Spleen (tissue), 13 donors: ENCODE measurements at places on chromosomes 7 and 10.

- DNase-seq, result no peak
Observed at GRCh38 chr10:1462521-1462920, 274.8 kb downstream of the ADARB2 start.

- no peak for DNase-seq
Observed at GRCh38 chr10:112471878-112472487, 25.0 kb downstream of the VTI1A start.

GRCh38 chr7:2287745-2288144 lies 26.5 kb downstream of the SNX8 start:
- DNase-seq, result no peak

DNA sequence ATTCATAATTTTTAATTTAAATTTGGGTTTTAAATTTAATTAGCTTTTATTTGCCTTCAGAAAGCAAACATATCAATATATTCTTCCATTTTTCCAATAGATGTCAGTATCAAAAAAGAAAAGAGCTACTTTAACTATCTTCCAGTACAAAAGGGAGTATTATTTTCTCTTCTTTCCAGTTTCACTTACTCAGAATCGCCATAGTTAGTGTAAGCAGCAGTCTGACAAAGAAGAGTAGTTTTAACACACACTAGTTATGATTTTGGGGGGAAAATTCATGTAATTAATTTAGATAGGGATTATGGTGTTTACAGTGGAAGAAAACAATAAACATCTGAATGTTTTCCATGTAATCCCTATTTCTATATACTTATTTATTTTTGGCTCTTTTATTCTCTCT lies 272.6 kb upstream of the DGKB start:
- DNase-seq, result no peak

- DNase-seq, result no peak
Observed at GRCh38 chr10:25441270-25441669, 266.5 kb downstream of the GPR158 start.

DNA sequence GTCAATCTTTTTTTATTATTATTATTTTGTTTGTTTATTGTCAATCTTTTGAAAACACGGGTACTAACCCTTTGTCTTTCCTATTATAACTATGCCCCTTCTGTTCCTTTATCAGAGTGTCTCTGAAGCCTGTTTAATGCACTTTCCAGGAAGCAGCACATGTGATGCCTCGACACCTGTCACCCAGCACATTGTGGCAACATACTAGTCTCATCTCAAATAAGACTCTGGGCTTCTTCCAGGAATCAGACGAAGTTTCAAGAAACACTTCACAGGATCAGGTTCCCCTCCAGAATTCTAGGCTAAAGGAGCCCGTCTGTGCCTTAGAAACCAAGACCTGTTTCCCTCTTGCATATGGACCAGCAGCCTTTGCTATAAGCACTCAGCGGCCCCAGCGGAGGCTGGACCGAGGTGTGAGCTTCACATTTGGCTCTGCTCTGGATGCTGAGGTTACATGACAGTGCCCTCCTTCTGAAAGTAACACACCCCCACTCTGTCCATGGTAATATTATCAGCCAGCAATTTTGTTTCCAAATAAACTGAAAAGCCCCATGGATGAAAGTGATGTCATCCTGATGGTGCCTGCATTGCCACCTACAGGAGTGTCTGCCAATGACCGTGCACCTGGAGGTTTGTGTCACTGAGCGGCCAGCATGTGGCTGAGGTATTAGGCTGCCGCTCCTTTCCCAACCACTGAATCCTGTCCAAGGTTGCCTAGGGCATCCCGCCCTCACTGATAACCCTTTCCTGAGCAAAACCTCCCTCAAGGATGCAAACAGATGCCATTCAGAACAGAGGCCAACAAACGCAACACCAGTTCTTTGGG lies 38.1 kb downstream of the MKI67 start:
- DNase-seq, result no peak

DNA sequence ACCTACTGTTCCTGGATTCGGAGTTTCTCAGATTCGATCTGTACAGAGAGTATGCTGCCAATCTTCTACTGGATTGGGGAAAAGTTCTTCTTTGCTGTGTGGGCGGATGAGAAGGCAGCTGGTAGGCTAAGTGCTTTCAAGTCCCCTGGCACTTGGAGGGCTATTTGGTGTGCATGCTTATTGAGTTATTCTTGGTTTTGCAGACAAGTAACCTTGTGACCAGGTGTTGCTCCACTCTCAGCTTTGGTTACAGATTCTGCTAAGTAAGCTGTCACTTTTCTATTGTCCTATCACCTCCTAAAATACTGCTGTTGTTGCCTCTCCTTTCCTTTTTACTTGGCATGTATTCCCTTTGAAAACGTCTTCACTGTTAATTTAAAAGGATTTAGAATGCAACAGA lies 1375.1 kb upstream of the LRRTM3 start:
- DNase-seq, result no peak

- DNase-seq, result no peak
Observed at GRCh38 chr10:84587789-84588188, 259.4 kb downstream of the CCSER2 start.

DNA sequence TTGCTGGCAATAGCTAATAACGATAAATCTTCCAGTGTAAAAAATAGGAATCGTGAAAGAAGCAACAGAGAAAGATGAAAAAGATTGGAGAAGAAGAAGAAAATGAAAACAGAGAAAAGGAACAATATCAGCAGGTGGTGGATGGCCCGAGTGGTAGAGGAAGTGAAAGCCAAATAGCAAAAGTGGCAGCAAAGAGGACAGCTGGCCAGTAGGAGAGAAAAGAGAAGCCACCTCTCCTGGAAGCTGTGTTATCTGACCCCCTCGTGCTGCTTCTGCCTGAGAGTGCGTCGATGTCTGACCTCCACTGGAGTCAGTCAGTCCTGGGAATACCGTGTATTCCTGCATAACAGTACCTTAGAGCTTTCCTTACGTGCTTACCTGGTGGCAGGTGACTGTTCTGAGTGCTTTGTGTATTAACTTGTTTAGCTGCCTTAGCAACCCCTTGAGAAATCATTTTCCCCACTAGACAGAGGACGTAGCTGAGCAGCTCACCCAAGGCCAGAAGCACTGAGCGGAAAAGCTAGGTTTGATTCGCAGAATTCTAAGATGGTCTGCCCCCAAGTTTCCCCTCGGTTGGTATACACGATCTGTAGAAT lies 88.3 kb downstream of the CHN2 start:
- DNase-seq, result no peak

DNA sequence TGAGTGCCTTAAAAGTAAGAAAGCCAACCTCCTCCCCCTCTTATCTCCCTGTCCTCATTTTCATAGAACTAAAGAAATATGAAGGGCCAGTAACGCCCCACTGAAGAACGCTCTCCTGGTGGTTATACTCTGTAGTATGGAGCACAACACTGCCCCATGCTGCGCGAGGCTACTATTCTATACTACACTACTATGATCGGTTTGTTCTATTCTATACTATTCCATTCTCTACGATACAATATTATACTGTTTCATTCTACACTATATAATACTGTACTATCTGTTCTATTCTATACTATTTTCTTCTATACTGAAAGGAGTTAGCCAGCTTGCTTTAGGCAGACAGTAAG lies 34.8 kb downstream of the DIP2C start:
- DNase-seq, result no peak

DNA sequence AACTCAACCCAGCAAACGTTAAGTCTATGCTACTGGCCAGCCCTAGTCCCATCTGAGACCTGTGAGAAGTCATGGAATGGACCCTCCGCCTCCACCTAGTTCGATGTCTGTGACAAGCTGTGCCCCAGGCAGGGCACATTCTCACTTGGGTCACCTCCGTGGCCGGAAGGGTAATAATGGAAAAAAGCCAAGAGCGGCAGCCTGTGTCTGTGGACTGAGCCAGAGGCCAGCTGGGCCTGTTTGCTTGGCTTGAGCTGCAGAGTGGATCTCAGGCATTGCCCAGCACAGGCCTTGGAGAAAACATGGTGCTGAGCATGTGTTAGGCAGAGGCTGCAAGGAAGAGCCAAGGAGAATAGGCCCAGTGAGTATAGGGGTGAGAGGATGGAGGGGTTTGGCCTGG lies 97.8 kb downstream of the GALNT17 start:
- DNase-seq, result no peak

DNA sequence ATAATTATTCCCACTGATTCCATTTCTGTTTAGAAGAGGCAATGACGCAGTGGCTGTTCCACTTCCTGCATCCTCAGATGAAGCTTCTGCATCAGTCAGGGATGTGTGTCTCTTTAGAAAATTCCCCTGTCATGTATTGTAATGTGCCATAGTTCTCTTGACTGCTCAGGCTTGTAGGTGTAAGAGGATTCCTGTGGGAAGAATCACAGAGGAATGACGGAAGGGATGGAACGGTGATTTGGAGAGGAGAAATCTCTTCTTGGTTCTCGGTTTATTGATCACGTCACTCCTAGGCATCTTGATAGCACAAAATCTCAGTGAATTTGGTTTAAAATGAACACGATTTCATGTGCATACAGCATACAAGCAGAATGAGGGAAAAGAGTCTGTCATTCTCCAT lies 69.8 kb upstream of the PRKCQ start:
- no peak for DNase-seq

DNA sequence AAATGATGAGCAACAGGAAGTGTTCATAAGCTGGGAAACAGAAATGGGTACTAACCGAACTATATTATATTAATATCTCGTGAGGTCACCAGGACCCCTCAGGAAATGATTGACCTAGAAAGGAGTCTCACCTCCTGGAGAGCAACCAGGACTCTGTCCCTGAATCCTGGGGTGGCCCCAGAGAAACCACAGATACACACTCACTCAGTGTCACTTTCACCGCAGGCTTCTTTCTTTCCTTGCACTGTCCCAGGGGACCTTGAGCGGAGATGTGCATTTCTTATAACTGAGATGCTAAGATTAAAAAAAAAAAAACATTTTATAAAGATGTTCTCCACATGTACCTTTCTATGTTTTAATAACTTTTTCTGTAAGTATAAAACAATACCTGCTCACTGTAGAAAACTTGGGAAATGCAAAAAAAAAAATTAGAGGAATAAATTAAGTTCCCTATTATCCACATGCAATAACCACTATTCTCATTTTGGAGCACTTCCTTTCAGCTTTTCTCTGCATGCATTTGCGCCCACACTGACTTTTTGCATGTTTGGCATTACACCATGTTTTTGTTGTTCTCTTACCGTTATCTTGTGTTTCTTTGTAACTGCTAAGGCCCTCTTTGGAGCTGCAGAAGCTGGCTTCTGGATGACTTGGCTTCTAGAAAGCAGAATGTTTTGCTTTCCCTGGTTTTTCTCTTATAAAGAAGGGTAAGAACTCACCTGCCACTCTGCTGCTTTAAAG lies 15.0 kb downstream of the NOD1 start:
- no peak for DNase-seq

DNA sequence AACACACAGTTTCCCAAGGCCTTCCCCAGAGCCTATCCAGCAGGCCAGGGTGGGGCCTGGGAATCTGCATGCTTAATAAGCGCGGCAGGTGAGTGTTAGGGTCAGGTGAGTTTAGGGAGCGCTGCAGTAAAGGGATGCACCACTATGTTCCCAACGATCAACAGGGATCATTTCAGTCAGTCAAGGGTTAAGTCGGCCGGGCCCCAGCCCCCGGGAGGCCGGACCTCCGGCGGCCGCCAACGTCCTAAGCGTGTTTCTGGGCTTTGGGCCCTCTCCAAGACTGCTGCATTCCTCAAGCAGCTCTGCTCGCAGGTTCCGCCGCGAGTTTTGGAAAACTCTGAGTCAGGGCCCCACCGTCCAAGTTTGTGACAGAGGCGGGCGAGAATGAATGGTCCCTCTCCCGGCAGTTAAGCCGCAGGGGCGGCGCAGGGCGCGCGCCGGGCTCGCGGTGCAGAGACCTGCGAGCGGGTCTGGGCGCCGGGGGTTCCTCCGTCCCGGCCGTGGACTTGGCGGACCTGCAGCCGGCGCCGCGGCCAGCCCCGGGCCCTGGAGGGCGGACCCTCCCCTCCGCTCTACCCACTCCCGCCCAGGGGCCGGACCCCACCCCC lies 81.6 kb downstream of the ARHGAP22 start:
- DNase-seq, result peak; percentile 63

- no peak for DNase-seq
Observed at GRCh38 chr10:70588859-70589570, 13.5 kb downstream of the PRF1 start.
